ENCODE measurements at places on chromosomes 12 and 14.

GRCh38 chr12:105522166-105522825 is 191.8 kb downstream of the C12orf75 start:
- DNase-seq = no peak

DNA sequence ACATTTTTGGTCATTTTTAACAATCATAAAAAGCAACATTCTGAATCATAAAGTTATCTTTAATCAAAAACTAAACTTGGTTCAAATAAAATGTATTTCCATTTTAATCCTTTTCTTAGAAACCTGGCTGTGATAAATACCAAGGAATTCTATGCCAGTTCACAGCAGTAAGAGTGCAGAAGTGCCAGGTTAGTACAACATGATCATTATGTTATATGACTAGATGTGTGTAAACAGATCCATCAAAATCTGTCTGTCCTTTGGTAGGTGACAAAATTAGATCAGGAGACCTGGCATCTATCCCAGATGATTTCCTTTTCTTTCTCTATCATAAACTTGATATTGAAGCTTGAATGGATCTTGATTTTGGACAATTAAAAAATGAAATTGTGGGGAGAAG is 200.6 kb upstream of the STXBP6 start:
- no peak for DNase-seq

- no peak for DNase-seq
These were observed 2.3 kb downstream of the LTBP2 start for GRCh38 chr14:74609721-74610120.

DNA sequence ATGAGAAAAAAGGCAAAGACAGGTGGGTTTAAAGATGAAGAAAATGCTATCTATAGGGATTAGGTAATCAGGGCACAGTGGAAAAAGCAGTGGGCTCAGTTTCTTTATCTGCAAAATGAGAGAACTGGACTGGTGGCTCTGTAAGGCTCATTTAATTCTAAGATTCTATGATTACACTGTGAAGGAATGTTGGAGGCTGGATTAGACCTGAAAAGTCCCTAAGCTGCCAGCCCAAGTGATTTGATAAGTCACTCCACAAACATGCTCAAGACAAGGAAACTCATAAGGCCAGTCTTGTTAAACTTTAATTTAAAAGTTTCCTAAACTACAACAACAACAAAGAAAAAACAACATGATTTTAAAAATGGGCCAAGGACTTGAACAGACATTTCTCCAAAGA is 75.1 kb downstream of the DCAF5 start:
- no peak for DNase-seq

- DNase-seq = peak; percentile 74
These were observed 1.8 kb upstream of the ZBTB39 start for GRCh38 chr12:57008178-57008577.

DNA sequence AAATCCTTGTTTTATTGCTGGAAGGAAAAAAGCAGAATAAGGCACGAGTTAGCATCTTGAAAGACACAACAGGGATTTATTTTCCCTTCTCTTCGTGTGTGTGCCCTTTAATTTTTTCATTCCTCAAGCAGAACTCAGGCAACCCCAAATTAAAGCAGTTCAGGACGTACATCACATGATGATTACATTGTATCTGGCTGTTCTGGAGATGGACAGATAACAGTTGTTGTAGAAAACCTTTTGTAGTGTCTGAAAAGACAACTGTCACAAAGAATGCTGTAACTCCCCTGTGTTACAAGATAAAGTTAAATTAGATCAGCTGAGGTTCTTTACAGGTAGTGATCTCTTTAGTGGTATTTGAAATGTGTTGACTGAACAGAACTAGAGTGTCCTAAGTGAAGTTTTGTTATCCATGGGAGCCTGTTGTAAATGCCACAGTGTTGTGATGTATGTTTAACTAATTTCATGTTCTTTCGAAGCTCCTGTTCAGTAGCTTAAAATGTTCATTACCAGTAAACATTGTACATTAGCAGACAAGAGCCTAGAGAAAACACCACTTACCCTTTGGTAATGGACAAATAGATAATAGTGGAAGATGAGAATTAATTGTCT is 58.5 kb downstream of the TMTC2 start:
- DNase-seq = no peak

DNA sequence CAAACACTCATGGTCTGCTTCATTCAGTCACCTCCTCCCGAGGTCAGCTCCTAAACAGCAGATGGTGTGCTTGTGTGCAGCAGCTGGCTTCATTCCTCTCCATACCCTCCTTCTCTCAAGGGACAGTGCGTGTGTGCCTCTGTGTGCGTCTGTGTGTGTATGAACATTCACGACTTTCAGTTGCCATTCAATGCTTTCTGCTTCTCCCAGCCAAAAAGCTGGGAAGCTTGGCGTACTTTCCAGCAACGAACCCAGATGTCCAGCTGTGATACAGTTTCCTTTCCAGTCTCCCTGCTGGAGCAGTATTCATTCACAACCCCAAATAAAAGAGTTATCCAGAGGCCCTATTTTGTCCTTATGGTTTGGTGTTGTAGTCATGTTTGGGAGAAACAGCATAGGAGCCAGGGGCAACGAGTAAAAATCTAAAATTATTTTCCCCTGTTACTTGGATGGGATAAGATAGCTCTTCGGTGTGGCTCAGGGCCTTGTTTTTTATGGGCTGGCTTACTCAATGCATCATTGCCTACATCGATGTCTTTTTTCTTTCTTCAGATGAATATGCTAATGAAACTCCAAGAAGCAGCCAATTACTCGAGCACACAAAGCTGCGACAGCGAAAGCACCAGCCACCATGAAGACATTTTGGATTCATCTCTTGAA is 379.3 kb downstream of the NAV3 start:
- DNase-seq = no peak

- DNase-seq = no peak
These were observed 4.3 kb upstream of the OTX2 start for GRCh38 chr14:56814519-56814959.

GRCh38 chr12:5789469-5789968 is 155.5 kb downstream of the ANO2 start:
- DNase-seq = no peak

DNA sequence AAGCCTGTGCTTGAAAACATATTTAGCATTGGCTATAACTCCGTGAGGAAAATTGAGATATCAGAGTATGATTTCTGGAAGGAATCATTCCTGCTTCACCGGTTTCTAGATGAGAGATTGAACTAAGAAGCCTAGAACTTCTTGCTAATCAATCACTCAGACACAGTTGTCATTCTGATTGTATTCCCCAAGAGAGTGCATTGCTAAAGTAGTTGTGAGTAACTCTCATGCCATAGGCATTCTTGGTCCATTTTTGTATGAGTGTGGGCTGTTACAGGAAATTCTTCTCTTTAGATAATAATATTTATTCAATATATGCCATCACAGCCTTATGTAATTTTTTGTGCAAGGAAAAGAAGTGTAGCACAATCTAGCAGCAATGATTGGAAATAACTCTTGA is 893.3 kb upstream of the MDGA2 start:
- no peak for DNase-seq

GRCh38 chr14:51248016-51248987 is 8.3 kb downstream of the TMX1 start:
- DNase-seq = no peak
